AG20443 (cell line): ENCODE measurements at places on chromosomes 2 and 18.

DNA sequence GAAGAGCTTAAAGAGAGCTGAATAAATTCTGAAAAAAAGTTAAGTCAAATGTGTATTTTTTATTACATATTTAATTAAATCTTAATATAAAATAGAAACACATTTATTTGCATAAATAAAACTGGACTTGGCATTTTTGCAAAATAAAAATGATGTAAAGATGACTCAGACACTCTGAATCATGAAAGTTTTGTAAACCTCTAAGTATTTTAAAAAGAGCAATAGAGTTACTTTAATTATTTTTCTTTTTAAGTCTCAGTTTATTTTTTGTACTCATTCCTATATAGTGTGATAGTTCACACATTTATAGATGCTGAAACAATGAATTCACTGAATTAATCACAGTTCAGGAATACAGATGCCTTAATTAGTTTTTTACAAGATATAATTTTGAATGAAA lies 109.9 kb upstream of the DTNA start:
- DNase-seq: no peak

- DNase-seq: peak; percentile 59
Observed at GRCh38 chr18:49813069-49813318, 339 bp downstream of the ACAA2 start.

DNA sequence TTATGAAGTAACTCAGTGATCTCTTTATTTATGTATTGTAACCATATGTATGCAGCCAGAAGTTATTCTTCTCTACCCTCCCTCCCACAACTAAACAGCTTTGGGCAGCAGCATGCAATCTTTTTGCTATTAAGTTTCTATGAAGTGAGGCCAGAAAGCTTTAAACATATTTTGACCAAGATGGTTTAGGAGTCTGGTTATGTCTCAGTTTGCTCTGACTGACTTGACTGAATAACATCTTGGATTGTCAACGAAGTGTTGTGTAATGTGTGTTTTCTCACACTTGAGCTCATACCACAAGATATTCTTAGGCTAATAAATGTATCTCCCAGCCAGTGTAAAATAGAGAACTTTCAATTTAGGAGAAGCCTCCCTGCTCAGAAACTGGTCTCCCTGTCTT lies 104.3 kb downstream of the TTC27 start:
- DNase-seq: no peak

- DNase-seq: no peak
Observed at GRCh38 chr2:2182551-2183071, 148.5 kb downstream of the MYT1L start.

- DNase-seq: no peak
Observed at GRCh38 chr2:18949871-18950270, 360.5 kb upstream of the NT5C1B start.

DNA sequence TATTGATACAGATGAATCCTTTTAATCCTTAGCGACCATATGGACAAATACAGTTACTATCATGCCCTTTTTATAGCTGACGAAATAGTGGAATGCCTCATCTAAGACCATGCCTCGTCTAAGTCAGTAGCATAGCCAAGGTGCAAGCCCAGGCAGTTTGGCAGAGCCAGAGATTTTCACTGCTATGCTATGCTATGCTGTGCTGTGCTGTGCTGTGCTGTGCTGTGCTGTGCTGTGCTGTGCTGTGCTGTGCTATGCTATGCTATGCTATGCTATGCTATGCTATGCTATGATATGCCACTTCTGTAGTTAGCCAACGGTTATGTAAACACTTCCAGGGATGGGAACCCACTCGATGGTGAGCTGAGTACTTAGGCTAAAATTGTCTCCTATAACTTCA lies 91.6 kb upstream of the MAP4K3 start:
- no peak for DNase-seq

DNA sequence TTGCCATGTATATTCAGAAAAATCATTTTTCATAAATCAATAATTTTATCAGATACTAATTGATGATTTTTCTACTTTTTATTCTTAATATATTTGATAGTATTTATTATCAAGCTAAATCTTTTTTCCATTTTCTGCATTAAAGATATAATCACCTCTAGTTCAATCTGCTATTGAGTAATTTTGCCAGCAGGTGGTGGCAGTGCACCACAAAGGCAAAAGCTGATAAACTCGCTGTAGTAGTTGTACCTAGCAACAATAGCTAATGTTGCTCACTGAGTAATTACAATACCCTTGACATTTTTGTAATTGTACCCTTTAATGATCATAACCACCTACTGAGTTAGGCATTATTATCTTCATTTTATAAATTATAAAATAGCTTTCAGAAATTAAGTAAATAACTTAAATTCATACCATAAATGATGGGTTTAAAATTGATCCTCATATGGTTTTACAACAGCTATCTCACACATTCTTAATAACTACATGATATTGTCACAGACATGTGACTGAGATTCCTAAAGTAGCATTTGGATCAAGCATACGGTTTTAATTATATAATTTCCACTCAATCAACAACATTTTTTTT lies 52.0 kb upstream of the CALCRL start:
- DNase-seq: peak; percentile 48

GRCh38 chr2:54604871-54605270 lies 118.6 kb upstream of the EML6 start:
- no peak for DNase-seq

DNA sequence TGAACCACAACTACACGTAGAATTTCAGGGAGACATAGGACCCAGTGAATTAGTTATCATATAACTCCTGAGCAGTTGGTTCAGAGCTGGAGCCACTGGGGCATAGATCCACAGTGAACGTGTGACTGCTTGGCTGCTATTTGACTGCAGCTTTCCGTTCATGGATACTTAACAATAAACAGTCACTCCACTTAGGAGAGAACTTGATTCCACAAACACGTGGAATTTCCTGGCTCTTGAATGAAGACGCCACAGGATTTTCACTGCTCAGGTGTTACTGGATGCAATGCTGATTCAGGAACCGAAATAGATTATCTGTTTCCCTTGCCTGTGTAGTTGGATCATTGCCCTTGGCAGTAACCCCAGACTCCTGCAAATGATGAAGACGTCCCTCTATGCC lies 679.1 kb upstream of the ZEB2 start:
- no peak for DNase-seq

DNA sequence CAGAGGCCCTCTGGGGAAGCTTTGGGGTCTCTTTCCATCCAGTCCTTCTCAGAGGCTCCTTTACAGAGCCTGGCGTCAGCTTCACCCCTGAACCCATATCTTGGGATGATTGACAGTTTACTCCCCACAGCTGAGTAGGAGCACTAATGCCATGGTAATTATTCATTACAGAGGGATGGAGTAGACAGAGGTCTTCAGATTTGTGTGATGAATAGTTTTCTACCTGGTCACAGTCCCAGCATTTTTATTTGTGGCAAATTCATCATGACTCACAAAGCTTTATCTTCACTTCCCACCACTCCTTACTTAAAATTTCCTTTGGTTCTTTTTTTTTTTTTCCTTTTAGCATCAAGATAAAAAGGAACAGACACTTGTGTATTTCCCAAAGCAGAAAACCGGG lies 104.2 kb downstream of the CCDC85A start:
- DNase-seq: peak; percentile 22

GRCh38 chr2:9748577-9748976 lies 94.7 kb upstream of the TAF1B start:
- DNase-seq: no peak

DNA sequence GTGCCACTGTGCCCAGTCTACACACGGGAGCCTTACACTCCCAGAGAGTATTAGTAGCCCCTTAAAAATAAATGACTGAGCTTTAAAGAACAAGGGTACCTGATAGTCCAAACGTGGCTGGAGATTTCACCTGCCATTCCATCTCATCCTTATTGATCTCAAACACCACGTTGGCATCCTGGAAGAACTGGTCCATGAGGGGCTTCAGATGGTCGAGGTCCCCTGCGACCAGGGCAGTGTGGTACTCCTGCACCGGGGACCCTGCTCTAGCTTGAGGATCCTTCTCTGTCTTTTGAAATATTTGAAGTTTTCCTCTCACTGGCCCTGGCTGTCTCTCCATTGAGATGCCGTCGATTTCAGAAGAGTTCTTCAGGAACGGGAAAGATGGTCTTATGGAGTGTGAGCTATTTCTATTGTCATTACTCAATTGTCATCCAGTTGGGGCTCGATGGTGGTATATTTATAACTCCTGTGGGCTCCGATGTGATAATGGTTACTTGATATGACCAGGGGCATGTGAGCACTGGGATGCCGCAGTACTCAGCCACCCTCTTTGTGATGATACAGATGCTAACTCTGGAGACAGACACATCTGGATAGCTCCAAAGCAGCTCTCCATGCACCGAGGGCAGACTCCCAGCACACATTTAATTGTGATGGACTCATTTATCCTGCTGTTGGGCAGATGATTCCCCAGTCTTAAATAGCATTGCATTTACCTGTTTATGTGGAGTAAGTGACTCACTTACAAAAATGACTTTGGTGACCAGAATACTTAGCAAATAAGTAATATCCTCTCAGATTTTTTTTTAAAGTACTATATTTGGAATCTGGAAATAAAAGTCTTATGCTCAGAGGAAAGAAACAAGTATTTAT lies 22.8 kb downstream of the ASB18 start:
- DNase-seq: no peak
